ENCODE measurements at places on chromosomes 16 and 17.

DNA sequence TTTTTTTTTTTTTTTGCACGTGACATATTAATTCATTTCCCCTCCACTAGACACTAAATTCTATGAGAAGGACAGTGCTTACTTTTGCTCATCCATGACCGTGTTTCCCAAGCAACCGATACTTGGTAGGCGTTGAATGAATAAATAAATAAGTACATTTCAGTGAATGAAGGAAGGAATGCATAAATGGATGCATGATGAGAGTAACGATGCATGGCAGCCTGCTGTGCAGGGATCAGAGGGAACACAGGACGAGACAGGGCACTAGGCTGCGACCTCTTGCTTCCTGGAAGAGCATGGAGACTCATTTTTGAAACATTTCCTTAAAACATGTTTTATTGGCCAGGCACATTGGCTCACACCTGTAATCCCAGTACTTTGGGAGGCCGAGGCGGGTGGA, 84.2 kb downstream of the UTP18 start:
- DNase-seq, result no peak

GRCh38 chr17:79851461-79851817, 12.2 kb upstream of the CBX4 start:
- DNase-seq, result no peak

- DNase-seq, result no peak
Measured at GRCh38 chr17:58537266-58537665, 22.8 kb upstream of the MTMR4 start.

DNA sequence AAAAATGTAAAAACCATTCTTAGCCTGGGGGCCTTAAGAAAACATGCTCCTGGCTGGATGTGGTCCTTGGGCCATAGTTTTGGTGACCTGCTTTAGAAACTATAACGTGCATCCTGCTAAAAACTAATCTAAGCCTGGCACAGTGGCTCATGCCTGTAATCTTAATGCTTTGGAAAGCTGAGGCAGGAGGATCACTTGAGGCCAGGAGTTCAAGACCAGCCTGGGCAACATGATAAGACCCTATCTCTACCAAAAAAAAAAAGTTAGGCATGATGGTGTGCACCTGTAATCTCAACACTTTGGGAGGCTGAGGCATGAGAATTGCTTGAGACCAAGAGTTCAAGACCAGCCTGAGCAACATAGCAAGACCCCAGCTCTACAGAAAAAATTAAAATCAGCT, 183.8 kb upstream of the CHMP6 start:
- DNase-seq, result no peak

GRCh38 chr17:66115246-66115645, 76.7 kb downstream of the CEP112 start:
- no peak for DNase-seq

DNA sequence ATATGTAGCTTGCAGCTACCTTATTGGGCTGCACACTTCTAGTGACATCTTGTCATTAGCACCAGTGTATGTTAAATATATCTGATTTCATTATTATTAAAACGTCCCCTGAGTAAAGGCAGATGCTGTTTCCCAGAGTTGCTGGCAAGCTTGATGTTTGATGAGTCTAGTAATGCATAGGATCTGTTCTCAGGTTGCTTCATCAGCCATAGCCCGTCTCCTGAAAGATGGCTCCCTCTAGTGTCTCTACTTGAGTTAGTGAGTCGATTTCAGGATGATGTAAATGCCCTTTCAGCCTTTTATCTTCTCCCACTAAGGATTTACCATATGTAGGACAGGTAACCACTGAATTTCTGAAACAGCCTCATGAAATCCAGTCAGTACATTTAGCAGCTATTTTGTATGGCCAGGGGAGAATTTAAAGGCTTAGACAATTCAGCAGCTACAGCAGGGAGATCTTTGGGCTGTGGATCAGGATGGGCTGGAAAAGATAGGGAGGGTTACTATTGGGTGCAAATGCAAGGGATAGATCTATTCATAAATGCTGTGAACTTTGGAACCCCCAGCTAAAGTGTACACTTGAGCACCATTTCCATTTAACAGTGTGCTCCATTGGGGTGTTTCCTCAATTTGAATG, 376.3 kb downstream of the CNTNAP4 start:
- DNase-seq, result no peak

- no peak for DNase-seq
Measured at GRCh38 chr17:74924250-74924948, at the start of gene OTOP2. Gene OTOP2 (plus strand): TSS chr17:74924273. CDS start chr17:74924633, 360 bp downstream.

DNA sequence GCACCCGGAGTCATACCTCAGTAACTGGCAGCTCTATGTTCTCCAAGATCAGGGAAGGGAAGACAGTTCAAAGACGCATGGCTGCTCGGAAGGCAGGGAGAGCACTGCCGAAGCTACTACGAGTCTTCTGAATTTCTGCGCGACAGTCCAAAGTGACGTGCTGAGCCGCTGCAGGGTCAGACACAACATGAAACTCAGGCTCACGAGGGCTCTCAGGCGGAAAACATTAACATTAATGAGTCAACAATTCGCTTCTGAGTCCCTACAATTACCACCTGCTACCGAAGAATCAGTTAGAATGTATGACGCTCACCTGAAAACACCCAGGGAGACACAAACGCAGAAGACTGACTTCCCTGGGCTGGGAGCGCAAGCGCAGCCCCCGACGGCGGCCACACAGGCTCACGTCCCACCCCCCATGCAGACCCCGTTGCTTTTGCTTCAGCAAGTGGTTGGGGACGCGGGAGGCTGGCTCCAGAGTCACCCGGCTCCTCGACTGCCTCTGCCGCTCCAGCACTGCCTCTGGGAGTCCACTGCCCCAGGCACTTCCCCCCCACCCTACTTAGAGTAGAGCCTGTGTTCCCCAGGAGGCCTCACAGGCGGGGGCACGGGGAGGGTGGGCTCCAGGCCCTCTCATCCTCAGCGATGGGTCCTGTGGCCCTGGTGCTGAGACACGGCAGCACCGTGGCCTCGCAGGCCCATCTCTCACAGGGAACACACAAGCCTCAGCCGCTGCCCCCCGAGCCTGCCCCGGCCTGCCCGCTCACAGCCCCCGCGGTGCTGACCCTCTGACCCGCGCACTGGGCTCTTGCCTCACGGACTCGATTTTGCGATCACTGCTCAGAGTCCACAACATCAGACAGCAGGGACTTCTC, 38.9 kb downstream of the LMF1 start:
- no peak for DNase-seq

GRCh38 chr16:89407925-89408300, 82.4 kb downstream of the ANKRD11 start:
- no peak for DNase-seq

GRCh38 chr17:63398680-63399079, 47.4 kb downstream of the CYB561 start:
- DNase-seq, result no peak

DNA sequence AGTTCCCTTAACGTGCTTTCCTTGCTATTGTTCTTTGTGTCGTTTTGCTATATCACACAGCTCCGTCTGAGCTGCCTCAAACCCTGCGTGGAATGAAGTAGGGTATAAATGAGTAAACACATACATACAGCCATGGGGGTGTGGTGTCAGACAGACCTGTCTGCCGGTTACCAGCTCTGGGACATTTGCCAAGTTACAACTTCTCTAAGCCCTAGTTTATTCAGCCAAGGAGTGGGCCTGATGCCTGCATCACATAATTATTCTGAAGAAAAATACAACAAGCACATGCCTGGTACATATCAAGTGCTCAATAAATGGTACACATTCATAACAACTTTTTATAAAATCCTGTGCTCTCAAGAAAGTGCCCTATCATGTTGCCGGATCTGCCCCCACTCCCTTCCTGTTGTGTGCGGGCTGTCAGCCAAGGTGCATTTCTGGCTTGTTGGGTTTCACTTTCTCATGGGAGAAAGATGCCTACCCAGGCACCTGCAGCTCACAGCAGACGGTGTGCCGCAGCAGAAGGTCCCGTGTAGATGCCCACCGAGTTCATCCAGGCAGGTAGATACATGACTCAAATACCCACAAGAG, 30.5 kb downstream of the SMPD3 start:
- peak; percentile 87 for DNase-seq

- DNase-seq, result no peak
Measured at GRCh38 chr16:57610611-57611010, 17.8 kb upstream of the ADGRG1 start.

Data from CD4-positive, alpha-beta T cell treated with Interleukin-17A for 4 hours (primary cell).